Hematopoietic multipotent progenitor cell treated with erythropoietin and hydrocortisone succinate and interleukin-3 and kit ligand, for 8 days (in vitro differentiated cells): ENCODE measurements at places on chromosomes 12 and 14.

GRCh38 chr12:7959701-7960121 is 23.7 kb upstream of the SLC2A3 start:
- DNase-seq = peak; percentile 48

GRCh38 chr14:63940387-63940786 is 87.6 kb downstream of the SYNE2 start:
- DNase-seq = no peak

DNA sequence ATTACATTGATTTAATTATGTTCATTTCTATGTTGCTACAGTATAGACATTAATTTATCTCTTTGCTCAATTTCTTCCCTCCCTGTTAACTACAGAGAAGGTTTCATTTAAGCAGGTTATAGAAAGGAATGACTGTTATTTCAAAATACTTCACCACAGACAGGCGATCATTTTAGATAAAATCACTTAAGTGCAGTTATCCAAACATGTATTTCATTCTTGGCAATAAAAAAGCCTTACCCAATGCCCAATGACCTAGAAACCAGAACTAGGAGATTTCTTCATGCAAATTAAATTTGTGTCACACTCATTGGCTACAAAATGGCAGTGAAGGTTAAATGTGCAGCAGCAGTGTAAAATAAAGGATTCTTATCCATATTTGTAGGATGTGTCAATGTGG is 266.4 kb downstream of the KCNH5 start:
- DNase-seq = no peak

- no peak for DNase-seq
Measured at GRCh38 chr12:53090554-53090953, 6.9 kb upstream of the IGFBP6 start.
